ENCODE measurements at places on chromosomes 1 and 21.

DNA sequence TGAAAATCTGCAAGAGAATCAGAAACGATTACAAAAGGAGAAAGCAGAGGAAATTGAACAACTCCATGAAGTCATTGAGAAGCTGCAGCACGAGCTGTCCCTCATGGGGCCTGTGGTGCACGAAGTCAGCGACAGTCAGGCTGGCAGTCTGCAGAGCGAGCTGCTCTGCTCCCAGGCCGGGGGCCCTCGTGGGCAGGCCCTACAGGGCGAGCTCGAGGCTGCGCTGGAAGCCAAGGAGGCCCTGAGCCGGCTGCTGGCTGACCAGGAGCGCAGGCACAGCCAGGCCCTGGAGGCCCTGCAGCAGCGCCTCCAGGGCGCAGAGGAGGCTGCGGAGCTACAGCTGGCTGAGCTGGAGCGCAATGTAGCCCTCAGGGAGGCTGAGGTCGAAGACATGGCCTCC is 47.5 kb upstream of the DIP2A start:
- DNase-seq, result no peak

DNA sequence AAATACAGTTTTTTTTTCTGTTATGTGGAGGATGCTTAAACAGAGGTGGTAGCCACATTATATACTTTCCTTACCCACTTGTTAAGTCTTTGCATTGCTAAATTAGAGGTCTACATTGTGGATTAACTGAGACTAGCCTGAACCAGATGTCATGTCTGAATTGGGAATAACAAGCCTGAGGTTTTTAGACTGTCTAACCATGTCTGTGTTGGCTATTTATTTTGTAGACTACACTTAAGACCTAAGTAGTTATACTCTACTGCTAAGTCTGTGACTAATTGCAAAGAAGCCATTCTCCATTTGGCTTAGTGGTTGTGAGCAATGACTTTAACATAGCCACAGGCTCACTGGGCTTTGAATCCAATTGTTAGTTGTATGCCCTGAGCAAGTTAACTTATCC is 45.4 kb downstream of the CDC14A start:
- no peak for DNase-seq

- no peak for DNase-seq
These were observed 6.6 kb upstream of the PIGC start for GRCh38 chr1:172450524-172450885.

DNA sequence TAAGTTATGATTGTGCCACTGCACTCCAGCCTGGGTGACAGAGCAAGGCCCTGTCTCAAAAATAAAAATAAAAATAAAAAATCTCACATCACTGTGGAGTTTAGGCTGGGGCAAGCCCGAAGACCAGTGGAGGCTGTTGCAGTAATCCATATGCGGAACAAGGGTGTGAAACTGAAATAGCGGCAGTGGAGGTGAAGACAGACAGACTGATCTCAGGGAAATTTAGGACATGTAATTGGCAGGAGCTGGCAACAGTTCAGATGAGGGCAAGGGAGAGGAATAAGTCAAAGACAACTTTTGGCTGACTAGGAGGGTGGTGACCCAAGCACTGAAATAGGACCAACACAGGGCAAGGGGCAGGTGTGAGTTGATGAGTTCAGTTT is 8.4 kb downstream of the ARMH1 start:
- no peak for DNase-seq

DNA sequence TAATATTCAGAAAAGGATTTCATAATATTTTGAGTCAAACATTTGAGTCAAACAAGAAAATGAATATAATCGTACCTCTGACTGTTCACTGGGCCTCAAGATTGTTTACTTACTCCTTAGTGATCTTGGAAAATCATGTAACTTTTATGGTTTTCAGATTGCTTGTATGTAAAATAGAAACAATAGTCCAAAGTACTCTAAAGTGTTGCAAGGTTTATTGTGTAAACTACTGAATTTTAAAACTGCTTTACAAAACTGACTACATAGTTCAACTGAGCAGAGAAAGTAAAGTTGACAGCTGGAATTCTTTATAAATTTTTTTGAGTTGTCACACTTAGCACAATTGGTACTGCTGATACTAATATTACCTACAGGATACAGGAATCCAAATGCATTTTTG is 931.0 kb downstream of the NCAM2 start:
- DNase-seq, result no peak

DNA sequence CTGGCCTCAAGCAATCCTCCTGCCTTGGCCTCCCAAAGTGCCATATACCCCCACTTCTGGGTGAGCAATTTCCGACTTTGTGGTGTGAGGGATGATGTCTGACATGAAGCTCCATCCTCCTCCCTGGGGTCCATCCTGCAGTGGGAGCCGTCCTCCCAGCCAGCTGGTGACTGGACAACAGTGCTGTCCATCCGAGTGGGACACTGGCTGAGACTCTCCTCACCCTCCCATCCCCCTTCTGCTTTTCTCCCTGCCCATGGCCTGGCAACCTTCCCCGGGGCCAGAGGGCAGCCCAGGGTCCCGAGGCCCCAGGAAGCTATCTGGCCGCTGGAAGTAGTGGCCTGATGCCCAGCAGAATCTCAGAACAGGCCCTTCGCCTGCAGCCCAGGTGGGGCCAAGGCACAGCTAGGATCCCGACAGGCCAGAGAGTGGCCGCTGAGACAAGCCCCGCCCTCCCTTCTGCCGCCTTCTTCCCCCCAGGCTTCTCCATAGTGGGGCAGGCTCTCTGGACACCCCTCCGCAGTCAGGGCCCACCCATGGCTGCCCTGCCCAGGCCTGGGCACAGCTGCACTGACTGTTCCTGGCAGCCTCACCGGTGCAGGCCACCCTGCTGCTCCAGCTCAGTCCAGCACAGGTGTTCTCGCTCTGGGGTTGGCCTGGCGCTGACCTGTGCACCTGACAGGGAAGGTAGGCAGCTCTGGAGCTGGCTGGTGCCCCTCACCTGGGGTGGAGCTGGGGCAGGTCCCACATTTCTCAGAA is 8.4 kb upstream of the FAAP20 start:
- no peak for DNase-seq

DNA sequence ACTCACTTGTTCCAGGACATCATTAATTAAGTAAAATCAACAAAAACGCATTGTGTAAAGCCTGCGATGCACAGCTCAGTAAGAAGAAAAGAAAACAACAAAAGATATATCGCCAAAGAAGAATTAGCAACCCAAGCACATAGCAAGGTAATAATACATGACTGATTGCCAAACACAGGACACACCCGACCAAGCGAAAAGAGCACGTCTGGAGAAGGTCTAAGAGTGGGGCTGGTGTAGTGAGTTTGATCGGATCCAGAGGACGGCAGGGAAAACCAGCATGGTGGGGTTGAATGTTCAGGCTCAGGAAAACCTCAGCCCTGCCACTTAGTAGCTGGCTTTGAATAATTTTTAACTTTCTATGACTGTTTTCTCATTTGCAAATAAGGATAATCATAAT is 69.8 kb downstream of the JAK1 start:
- DNase-seq, result no peak

GRCh38 chr21:44303490-44303981 is 3.7 kb downstream of the PFKL start:
- DNase-seq, result no peak

- DNase-seq, result no peak
These were observed 178.1 kb upstream of the RUNX1 start for GRCh38 chr21:35226968-35227744.

DNA sequence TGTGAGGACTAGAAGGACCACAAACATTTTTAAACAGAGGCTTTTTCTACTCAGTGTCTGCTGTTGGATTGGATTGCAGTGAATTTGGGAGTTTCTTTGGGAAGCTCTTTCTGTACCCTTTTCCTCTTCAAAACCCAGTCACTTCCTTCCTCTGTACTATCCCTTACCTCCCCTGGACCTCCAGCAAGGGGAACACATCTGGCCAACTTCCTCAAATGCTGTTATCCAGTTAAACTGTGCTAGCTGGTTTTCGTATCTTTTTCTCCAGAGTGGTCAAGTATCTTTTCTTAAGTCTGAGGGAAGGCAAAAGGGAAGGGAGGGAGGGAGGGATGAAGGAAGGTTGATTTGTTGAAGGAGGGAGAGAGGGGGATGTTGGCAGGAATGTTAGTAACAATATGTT is 99.2 kb upstream of the TNR start:
- no peak for DNase-seq

GRCh38 chr1:202843081-202843480 is 32.3 kb downstream of the PCAT6 start:
- no peak for DNase-seq

DNA sequence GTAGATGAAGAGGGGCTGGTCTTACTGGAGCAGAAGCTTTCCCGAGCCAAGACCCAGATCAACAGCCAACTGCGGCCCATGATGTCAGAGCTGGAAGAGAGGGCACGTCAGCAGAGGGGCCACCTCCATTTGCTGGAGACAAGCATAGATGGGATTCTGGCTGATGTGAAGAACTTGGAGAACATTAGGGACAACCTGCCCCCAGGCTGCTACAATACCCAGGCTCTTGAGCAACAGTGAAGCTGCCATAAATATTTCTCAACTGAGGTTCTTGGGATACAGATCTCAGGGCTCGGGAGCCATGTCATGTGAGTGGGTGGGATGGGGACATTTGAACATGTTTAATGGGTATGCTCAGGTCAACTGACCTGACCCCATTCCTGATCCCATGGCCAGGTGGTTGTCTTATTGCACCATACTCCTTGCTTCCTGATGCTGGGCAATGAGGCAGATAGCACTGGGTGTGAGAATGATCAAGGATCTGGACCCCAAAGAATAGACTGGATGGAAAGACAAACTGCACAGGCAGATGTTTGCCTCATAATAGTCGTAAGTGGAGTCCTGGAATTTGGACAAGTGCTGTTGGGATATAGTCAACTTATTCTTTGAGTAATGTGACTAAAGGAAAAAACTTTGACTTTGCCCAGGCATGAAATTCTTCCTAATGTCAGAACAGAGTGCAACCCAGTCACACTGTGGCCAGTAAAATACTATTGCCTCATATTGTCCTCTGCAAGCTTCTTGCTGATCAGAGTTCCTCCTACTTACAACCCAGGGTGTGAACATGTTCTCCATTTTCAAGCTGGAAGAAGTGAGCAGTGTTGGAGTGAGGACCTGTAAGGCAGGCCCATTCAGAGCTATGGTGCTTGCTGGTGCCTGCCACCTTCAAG is 57.3 kb downstream of the LAMC2 start:
- DNase-seq, result no peak

- no peak for DNase-seq
These were observed 129.1 kb downstream of the PIK3R3 start for GRCh38 chr1:46003315-46003714.

GRCh38 chr1:20087668-20088067 is 17.7 kb downstream of the PLA2G5 start:
- no peak for DNase-seq

DNA sequence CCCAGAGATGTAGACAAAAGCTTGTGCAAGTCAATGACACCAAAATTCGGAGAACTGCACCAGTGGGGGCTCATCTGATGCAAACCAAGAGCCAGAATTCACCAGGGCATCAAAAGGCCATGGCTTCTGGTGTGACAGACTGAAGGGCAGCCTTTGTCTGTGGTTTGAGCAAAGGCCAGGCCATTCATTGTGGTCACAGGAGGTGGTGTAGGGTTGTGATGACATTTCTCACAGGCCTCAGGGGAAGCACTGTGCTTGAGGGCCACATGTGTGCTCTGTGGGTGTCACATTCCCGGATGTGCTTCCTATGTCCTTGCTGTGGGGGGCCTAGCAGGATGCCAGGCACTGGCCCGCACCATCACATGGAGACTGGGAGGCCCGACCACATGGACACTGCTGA is 22.5 kb upstream of the KCNE1 start:
- DNase-seq, result no peak

GRCh38 chr1:38454236-38454635 is 405.3 kb downstream of the RRAGC start:
- DNase-seq, result no peak

DNA sequence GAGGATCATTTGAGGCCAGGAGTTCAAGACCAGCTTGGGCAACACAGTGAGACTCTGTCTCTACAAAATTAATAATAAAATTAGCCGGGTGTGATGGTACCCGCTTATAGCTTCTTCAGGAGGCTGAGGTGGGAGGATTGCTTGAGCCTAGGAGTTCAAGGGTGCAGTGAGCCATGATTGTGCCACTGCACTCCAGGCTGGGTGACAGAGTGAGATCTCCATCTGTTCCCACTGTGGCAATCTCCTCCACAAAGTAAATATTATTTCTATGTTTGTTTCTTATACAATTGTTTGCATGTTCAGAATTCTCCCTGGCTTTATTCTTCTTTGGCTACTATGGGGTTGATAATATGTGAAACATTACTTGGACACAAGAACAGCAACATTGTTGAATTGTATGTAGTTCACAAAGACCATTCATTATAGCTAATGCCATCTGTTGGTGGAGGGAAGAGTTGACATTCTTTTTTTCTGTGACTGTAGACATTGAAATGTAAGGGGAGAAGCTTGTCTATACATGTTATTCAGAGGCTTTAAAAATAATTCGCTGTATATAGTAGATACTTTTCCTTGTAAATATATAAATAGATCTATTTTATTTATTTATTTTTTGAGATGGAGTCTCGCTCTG is 47.8 kb upstream of the SRSF10 start:
- peak; percentile 38 for DNase-seq

DNA sequence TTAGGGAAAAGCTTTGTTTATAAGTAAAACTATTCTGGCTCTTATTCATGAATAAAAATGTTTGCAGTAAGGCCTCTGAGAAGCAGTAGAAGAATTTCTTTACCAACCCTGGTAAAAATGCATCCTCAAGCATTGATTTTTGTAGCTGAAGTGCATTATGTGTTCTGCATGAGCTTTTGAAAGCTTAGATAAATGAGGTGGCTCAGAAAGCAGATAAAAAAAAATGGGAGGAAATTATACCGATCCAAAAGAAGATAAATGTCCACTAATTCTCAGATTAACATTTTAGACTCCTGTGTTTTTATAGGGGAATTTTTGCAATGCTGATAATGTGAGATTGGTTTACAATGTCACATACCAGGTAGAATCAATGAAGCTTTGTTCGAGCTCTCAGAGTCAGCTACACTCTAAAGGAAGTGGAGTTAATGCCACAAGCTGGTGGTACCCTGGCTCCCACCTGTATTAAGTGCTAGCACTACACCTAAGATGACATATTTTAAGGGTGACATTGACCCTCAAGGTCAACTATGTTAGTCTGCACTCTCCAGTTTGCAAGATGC is 85.5 kb upstream of the SELENON start:
- no peak for DNase-seq

Measured in astrocyte of the cerebellum (primary cell).